Activated CD8-positive, alpha-beta memory T cell treated with anti-CD3 and anti-CD28 coated beads for 1 hour (primary cell): ENCODE measurements at places on chromosomes 3 and 15.

GRCh38 chr3:171646357-171647133 lies 163.7 kb downstream of the PLD1 start:
- no peak for DNase-seq

- no peak for DNase-seq
Observed at GRCh38 chr15:83446904-83447709, at the start of gene SH3GL3. TSS of gene SH3GL3 (plus strand) at chr15:83447341. CDS start at chr15:83447534, 193 bp downstream.

DNA sequence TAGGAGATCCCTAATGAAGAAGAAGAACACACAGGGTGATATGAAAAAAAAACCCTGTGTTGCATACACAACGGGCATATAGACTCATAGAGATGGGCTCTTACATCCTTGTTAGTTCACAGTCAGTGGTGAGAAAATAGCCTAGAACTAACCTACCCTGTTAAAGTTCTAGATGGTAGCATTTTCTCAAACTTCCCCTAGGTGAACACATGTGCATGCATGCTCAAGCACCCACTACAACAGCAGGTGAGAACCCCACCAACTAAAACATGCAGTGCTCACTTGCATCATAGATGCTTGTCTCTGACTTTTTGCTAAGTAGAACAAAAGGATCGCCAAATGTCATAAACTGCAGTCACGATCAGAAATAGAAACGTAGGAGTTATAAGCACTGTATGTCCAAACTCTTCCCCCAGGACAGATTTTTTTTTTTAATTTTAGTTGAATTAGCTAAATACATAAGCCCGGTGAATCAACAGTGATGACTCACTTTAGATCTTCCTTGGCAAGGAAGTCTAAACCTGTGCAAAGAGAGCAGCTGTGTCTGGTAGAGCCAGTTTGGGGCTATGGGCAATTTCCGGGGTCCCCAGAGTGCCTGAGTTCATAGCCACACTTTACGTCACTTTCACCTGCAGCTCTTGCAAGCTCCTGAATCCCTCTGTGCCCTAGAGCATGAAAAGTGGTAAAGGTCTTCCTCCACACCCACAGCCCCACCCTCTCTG lies 96.2 kb upstream of the SEMA6D start:
- DNase-seq: no peak

DNA sequence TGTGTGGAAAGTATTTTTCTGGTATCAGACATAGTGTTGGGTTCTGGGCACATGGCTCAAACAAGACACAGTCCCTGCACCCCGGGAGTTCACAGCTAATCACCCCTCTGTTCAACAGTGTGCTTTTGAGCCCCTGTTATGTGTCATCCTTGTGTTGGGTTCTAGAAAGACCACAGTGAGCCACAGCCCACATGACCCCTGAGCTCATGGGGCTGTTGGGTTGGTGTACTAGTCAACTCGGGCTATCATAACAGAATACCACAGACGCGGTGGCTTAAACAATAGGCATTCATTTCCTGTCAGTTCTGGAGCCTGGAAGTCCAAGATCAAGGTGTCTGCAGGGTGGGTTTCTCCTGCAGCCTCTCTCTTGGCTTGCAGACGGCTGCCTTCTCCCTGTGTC lies 100.0 kb downstream of the DNAJB8 start:
- no peak for DNase-seq

GRCh38 chr15:57327985-57328471 lies 48.3 kb upstream of the CGNL1 start:
- no peak for DNase-seq

- DNase-seq: no peak
Observed at GRCh38 chr3:18393906-18394305, 31.2 kb downstream of the SATB1 start.
